ENCODE measurements at places on chromosomes 2 and 18. TPM values are rescaled to one million over a fixed set of nuclear protein-coding genes. Genes with fewer than 3 reads are reported as not detected.

The DOCK10 gene
- 8.5 TPM for polyA plus RNA-seq

The FBXO15 gene
- polyA plus RNA-seq = 0.54 TPM

The SLC23A3 gene
- polyA plus RNA-seq = 0.58 TPM

The AGXT gene
- not detected for polyA plus RNA-seq

The TUBA3E gene
- polyA plus RNA-seq = not detected

The STPG4 gene
- not detected for polyA plus RNA-seq

The CD226 gene
- 0.16 TPM for polyA plus RNA-seq

The SLC11A1 gene
- polyA plus RNA-seq = 0.16 TPM

The SLC8A1 gene
- polyA plus RNA-seq = 13.8 TPM

The CFAP221 gene
- polyA plus RNA-seq = 0.27 TPM

GRCh38 chr2:138329591-138329990, 172.0 kb upstream of the SPOPL start:
- no peaks in the 10 kb centered on the region for H3K36me3 ChIP-seq
- no peak overlapping the region for H3K4me3 ChIP-seq
- H3K27me3 ChIP-seq = no peaks in the 10 kb centered on the region
- DNase-seq = no peak
- no peak overlapping the region for H3K27ac ChIP-seq

GRCh38 chr2:130756874-130757668, 1.7 kb downstream of the AMER3 start:
- H3K36me3 ChIP-seq = no peaks in the 10 kb centered on the region
- no peak overlapping the region for H3K4me3 ChIP-seq
- no peaks in the 10 kb centered on the region for H3K4me1 ChIP-seq
- no peak overlapping the region for H3K27ac ChIP-seq
- peaks cover 22% of the 10 kb centered on the region for H3K27me3 ChIP-seq

DNA sequence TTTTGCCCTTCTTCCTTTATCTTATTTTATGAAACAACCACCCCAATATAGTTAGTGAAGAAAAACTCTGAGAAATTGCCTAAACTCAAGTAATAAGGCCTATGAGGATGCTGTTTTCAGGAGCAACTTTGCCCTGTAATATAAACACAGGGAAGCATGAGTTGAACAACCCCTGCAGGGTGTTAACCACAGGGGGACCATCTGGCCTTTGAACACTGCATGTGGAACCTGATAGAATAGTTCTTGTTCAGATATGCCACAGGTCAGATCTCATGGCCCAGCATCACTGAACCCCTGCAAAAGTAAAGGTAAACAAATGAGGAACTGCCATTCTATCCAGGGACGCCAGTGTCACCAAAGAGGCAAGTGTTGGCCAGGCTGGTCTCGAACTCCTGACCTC, 82.6 kb downstream of the MAPK4 start:
- H3K27me3 ChIP-seq = no peaks in the 10 kb centered on the region
- no peak for DNase-seq
- H3K27ac ChIP-seq = no peak overlapping the region
- no peaks in the 10 kb centered on the region for H3K4me1 ChIP-seq

GRCh38 chr2:145185696-145186095, 665.8 kb upstream of the ZEB2 start:
- H3K4me1 ChIP-seq = peaks cover 16% of the 10 kb centered on the region
- H3K27ac ChIP-seq = peak overlapping the region; percentile 61
- 0 out of 2 replicates have a peak overlapping the region, but pooled peaks have one; percentile 5 for H3K4me3 ChIP-seq
- DNase-seq = peak; percentile 55

GRCh38 chr18:78776151-78776550, 203.5 kb upstream of the SALL3 start:
- no peaks in the 10 kb centered on the region for H3K27me3 ChIP-seq
- H3K27ac ChIP-seq = no peak overlapping the region
- DNase-seq = no peak
- H3K36me3 ChIP-seq = no peaks in the 10 kb centered on the region
- no peak overlapping the region for H3K4me3 ChIP-seq

DNA sequence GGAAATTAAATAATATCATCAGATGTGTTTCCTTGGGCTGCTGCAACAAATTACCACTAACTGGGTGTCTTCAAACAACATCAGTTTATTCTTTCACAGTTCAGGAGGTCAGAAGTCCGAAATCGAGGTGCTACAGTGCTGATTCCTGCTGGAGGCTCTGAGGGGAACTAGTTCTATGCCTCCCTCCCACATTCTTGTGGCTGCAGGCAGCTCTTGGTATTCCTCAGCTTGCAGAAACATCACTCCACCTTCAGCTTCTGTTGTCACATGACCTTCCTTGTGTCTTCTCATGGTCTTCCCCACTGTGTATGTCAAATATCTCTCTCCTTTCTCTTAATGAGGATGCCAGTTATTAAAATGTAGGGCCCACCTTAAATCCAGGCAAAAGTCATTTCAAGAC, 29.3 kb upstream of the DCC start:
- H3K4me3 ChIP-seq = no peak overlapping the region
- no peak for DNase-seq
- H3K27ac ChIP-seq = no peak overlapping the region
- no peaks in the 10 kb centered on the region for H3K36me3 ChIP-seq
- H3K27me3 ChIP-seq = no peaks in the 10 kb centered on the region

DNA sequence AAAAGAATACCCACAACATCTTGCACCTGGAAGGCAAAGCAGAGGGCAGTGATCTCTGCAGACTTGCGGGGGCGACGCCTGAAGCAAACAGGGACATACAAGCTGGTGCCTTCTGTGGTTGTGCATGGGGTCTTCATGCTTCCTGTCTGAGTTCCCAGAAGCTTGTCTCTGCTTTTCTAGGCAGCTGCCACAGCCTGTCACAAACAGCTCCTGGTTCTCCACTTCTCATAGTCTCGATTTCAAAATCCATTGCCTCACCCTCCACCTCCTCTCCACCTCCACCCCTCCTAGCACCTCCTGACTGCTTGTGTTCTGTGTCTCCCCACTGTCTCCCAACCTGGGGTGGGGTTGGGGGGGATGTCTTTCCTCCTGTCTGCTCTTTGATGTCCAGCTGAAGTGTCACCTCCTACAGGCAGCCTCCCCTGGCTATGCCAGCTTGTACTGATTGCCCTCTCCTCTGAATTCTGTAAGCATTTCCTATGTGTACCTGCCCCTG, 1.7 kb upstream of the PROC start:
- no peaks in the 10 kb centered on the region for H3K36me3 ChIP-seq
- H3K27ac ChIP-seq = no peak overlapping the region
- H3K4me3 ChIP-seq = no peak overlapping the region
- DNase-seq = no peak
- H3K4me1 ChIP-seq = peaks cover 21% of the 10 kb centered on the region

DNA sequence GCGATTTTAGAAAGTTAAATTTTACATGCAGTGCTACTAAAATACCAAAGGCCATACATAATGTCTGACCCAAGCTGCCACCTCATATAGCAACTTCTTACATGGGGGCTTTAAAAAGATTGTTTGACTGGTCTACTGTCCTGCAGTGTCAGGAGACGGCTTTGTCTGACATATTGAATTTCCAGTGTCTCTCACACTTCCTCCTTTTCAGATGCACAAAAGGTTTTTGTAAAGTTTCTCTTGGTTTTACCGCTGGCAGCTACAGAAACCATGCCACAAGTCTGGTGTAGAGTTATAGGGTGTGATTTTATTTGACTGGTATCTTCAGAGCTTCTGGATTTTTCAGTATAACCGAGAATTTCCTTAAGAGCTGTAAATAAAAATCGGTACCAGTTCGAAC, 1.1 kb upstream of the ASAP2 start:
- no peak for DNase-seq
- H3K27ac ChIP-seq = peak overlapping the region; percentile 77
- H3K4me1 ChIP-seq = peaks cover 35% of the 10 kb centered on the region
- H3K27me3 ChIP-seq = no peaks in the 10 kb centered on the region

- peak; percentile 47 for DNase-seq
- no peak overlapping the region for H3K4me3 ChIP-seq
- no peak overlapping the region for H3K27ac ChIP-seq
Measured at GRCh38 chr2:191043438-191043837, 29.5 kb upstream of the STAT1 start.

DNA sequence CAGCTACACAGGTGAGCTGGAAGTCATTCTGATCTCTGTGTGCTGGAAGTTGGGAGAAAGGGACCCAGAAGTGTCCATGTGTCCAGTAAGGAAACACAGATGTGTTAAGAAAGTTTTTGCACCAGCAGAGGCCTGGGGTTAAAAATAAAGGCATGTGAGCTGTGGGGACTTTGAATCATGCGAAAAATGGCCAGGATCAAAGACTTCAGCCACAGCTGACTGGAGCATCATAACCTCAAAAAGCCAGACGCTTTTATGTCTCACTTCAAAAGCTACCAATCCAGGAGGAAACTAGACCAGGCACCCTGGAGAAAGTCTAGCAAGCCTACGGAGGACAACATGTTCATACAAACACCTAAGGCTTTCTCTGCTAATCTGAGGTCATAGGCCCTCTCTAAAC, 503.6 kb upstream of the REG3G start:
- no peaks in the 10 kb centered on the region for H3K4me1 ChIP-seq
- H3K36me3 ChIP-seq = no peaks in the 10 kb centered on the region
- H3K4me3 ChIP-seq = no peak overlapping the region
- no peak overlapping the region for H3K27ac ChIP-seq

DNA sequence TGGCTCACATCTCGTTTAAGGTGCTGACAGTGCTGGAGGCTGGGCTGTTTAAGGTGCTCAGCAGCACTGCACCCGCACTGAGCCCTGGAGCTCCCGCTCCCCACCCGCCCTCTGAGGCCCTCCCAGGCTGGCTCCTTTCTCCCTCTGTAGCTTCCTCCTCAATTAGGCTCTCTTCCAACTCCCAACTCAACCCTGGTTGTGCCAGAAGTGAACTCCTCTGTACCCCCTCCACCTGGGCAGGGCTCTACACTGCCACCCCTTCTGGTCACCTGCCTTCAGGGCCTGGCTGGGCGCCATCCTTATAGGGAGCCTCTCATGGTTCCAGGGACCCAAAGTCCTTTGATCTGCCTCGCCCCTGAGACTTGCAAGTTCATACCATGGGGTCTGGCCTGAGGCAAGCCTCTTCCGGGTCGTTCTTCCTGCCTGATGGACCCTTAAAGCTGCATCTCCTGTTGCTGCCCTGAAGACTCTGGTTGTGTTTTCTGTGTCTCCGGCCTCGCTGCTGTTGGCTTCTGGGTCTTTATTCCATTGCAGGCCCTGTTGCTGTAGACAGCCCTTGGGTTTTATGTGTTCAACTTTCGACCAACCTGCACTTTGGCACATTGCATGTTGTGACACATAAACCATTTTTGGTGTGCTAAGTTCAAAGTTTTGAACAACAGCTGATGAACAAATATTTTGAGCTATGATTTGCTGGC, 199.6 kb downstream of the LDLRAD4 start:
- no peak overlapping the region for H3K4me3 ChIP-seq
- H3K27ac ChIP-seq = no peak overlapping the region
- H3K4me1 ChIP-seq = no peaks in the 10 kb centered on the region
- DNase-seq = no peak
- H3K27me3 ChIP-seq = no peaks in the 10 kb centered on the region

DNA sequence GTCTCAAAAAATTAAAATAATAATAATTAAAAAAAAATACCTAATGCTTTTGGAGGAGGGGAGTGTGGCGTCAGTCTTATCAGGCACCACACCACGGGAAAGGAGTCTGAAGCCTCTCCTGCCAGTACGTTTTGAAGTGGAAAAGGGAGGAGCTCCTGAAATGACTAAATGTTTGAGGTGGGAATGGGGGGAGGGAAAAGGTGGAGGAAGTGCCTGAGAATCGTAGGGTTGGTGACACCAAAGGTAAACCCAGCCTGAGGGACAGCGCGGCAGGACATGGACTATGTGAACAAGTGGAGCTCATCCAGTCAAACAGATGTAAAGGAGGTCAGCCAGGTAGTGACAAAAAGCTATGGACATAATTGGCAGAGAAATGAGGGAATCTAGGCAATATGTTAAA, 42.2 kb upstream of the EPHA4 start:
- H3K4me1 ChIP-seq = no peaks in the 10 kb centered on the region
- DNase-seq = no peak
- H3K4me3 ChIP-seq = no peak overlapping the region
- peaks cover 5% of the 10 kb centered on the region for H3K27me3 ChIP-seq
- no peak overlapping the region for H3K27ac ChIP-seq

- no peaks in the 10 kb centered on the region for H3K36me3 ChIP-seq
- peaks cover 10% of the 10 kb centered on the region for H3K4me1 ChIP-seq
- H3K4me3 ChIP-seq = no peak overlapping the region
- no peak for DNase-seq
- no peaks in the 10 kb centered on the region for H3K27me3 ChIP-seq
Measured at GRCh38 chr18:54125429-54125828, 99.0 kb downstream of the MBD2 start.

DNA sequence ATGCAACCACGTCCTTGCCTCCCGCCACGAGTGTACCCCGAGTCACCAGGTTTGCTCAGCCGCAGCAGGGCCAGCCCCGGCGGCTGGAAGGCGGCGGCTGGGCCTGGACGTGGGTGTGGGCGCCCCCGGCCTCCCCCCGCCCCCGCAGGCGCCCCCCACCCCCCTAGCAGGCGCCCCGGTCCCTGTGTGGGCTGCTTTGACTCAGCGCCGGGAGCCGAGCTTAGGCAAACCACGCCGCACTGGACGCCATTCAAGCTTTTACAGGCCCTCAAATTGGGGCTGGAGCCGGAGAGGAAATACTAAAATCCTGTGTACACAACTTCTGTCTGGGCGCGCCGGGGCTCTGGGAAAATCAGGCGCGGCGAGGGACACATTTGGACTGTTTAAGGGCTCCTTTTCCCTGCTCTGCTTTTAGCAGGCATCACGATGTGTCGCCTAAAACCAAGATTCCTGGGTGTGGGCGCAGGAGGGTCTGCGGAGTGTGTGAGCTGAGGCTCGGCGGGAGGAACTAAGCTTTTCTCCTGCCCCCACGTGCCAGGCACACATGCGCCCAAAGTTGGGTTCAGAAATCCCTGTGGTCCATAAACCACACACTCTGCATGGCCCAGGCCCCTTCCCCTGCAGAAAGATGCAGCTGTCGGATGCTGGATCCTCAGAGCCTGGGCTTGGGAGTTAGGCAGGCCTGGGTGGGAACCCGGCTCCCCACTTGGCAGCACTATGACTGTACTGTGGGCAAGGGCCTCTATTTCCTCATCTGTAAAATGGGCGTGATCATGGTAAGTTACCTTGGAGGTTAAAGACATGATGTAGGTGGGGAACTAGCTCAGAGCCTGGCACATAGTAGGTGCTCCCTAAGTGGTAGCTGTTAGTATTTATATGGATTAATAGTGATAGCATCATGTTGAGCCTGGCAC, 57.6 kb downstream of the ATOH8 start:
- H3K4me1 ChIP-seq = peaks cover 20% of the 10 kb centered on the region
- H3K36me3 ChIP-seq = no peaks in the 10 kb centered on the region
- DNase-seq = peak; percentile 92
- no peaks in the 10 kb centered on the region for H3K27me3 ChIP-seq

DNA sequence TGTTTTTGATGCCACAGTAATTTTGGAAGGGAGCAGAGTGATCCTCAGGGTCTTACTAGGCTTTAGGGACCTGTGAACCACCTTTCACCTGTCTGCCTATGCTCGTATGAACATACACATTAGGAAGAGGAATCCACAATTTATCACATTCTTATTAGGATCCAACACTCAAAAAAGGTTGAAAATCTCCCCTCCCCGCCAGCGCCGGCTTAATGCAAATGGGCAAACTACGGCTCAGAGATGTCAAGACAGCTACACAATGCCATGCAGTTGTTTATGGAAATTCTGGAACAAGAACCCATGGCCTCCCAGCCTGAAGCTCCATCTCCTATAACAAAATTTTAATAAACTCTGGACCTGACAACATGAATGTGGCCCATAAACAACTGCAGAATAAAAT, 375.9 kb upstream of the ACVR2A start:
- DNase-seq = no peak
- no peak overlapping the region for H3K27ac ChIP-seq
- H3K36me3 ChIP-seq = no peaks in the 10 kb centered on the region
- no peaks in the 10 kb centered on the region for H3K27me3 ChIP-seq
- H3K4me1 ChIP-seq = no peaks in the 10 kb centered on the region
- no peak overlapping the region for H3K4me3 ChIP-seq
